ENCODE measurements at places on chromosomes 3 and 15.

GRCh38 chr3:121545049-121545573, 677 bp downstream of the POLQ start:
- DNase-seq = peak; percentile 55

GRCh38 chr3:158859362-158859761, 57.5 kb downstream of the MFSD1 start:
- no peak for DNase-seq

GRCh38 chr15:68537506-68537905, 41.3 kb upstream of the CORO2B start:
- no peak for DNase-seq

GRCh38 chr15:66846811-66847210, 144.8 kb downstream of the SMAD6 start:
- DNase-seq = no peak

DNA sequence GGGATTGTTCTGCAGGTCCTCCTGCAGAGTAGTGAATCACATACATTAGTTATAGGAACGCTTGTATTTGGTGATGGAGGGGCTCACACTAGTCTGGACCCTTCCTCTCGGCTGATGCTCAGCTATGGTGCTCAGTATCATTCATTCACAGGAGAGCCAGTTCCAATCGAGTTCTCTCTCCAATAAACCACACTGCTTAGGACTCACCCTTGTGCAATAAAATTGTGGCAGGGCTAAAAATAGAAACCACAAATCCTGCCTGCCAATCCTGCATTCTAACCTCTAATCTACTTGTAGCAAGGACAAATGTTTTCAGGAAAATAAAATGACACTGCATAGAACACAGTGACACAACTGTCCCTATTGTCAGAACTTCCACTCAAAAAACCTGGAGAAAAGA, 138.4 kb upstream of the TBL1XR1 start:
- DNase-seq = no peak

DNA sequence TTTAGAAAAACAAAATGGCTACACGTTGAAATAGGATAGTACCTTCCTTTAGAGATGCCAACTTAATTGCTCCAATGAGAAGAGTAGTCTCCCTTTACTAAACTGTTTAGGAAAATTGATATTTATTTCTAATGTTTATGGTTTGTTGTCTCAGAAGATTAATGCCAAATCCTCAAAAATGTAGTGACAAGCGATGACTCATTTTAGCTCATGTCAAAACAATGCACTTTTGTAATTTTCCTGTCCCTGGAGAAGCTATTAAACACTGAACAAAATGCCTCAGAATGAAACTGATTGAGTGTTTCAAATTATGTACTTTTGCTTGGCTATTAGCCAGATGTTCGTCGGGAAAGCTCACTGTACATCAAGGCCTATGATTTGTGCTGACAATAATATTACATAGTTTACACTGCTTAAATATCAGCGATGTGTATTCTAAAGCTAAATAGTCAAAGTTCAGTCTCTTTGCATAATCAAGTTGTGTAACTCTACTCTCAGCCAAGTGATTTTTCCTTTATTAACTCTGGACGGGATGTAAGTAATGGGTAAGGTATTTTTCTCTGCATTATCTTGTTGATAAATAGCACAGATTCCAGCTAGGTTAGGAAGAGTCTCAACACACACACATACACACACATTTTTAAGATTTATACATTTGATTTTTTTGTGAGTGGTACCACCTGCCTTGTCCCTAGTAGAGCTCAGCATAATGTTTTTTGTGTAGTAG, 83.7 kb downstream of the CMSS1 start:
- no peak for DNase-seq

Measured in Kasumi-1 (cell line).